ENCODE measurements at places on chromosomes 11 and 22.

- DNase-seq: no peak
Observed at GRCh38 chr11:10942620-10943019, 84.8 kb upstream of the ZBED5 start.

DNA sequence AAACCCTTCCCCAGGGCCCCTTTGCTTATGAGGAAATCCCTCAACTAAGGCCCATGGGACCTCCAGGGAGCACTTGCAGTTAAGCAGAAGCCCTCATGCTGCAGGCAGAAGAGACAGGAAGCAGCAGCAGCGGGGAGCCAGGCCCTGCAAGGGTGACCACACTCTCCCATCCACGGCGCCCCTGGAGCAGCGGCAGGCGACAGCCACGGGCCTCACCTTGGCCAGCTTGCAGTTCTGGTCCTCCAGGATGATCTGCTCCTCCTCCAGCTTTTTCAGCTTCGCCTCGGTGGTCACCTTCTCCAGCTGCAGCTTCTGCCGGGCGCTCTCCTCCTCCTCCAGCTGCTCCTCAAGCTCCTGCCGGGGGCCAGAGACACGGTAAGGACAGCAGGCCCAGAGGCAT lies 47.0 kb downstream of the APOL1 start:
- no peak for DNase-seq

- DNase-seq: no peak
Observed at GRCh38 chr11:61611309-61611708, 30.4 kb upstream of the SYT7 start.

GRCh38 chr11:76551400-76551799 lies 106.6 kb downstream of the EMSY start:
- peak; percentile 20 for DNase-seq

GRCh38 chr22:49502126-49502826 lies 325.4 kb downstream of the BRD1 start:
- DNase-seq: no peak

GRCh38 chr22:31449506-31449905 lies 40.1 kb downstream of the EIF4ENIF1 start:
- DNase-seq: peak; percentile 62

- DNase-seq: no peak
Observed at GRCh38 chr11:125272821-125273220, 108.3 kb downstream of the PKNOX2 start.

- DNase-seq: no peak
Observed at GRCh38 chr11:62514151-62514550, 32.5 kb downstream of the AHNAK start.

- DNase-seq: peak; percentile 68
Observed at GRCh38 chr11:65043881-65044501, 3.0 kb downstream of the SAC3D1 start.

GRCh38 chr11:104163100-104164027 lies 583 bp downstream of the PDGFD start:
- DNase-seq: no peak

- no peak for DNase-seq
Observed at GRCh38 chr22:46008291-46008690, 31.3 kb upstream of the WNT7B start.

- no peak for DNase-seq
Observed at GRCh38 chr22:19639610-19640135, 74.6 kb upstream of the SEPTIN5 start.

DNA sequence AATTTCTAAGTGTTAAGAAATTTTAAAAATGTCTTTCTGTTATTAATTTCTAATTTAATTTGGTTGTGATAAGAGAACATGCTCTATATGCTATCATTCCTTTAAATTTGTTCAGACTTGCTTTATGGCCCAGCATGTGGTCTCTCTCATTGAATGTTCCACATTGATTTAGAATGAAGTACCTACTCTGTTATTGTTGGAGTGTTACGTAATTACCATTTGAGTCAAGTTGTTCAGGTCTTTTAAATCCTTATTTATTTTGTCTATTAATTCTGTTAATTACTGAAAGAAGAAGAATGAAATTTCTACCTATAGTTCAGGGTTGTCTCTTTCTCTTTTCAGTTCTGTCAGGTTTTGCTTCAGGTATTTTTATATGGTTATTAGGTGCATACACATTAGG lies 57.0 kb downstream of the PRMT3 start:
- DNase-seq: no peak

DNA sequence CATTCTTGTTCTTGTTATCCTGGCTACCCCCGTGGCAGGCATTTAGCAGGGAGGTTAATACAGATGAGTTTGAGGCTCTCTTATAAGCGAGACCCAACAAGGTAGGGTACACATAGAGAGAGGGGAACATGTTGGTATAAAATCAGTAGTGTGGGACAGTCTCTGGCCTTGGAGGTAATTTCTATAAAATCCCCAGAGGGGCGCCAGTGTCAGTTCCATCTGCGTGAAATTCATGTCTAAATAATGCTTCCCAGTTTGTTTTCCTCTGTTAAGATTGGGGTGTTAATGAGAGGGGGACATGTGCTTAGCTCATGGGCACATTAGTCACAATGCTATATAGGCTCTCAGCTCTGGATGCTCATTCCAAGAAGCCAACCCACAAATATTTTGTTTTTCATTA lies 150.7 kb downstream of the MYO18B start:
- DNase-seq: no peak

DNA sequence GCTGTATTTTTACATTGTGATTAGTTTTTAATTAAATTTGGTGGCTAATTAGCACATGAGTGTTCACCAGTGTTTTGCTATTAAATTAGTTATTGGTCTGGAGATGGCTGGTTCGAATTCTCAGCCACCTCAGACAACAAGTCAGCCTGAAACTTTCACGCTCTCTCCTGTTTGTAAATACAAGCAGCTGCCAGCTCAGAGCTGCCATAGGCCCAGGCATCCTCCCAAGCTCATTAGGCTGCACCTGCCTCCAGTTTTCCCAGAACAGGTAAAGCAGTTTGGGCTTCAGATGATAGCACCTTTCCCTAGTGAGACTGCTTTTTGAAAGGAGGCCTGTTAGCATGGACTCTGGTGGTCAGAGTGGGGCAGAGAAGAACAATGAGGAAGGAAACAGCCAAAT lies 156.8 kb downstream of the NAV2 start:
- no peak for DNase-seq

- peak; percentile 88 for DNase-seq
Observed at GRCh38 chr11:35165423-35166368, 26.7 kb downstream of the CD44 start.

DNA sequence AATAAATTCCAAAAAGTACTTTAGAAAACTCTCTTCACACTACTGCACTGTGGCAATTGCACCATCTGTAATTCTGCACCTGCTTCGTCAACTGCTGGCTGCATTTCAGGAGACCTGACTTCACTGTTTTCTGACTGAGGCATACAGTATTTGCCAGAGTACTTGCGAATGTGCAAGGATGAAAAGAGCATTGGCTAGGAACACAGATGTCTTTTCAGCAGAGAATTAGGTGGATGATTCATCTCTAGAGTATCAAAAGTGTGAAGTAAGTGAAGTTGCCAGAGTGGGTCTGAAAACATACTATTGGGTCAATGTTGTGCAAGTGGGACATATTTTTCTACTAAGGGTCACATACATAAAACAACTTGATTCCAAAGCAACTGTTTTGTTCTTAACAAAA lies 427.5 kb upstream of the CCDC90B start:
- no peak for DNase-seq

GRCh38 chr11:72745925-72746550 lies 6.2 kb downstream of the ARAP1 start:
- no peak for DNase-seq

GRCh38 chr11:12871241-12871640 lies 137.9 kb upstream of the RASSF10 start:
- no peak for DNase-seq

GRCh38 chr11:71138737-71139425 lies 113.5 kb downstream of the SHANK2 start:
- DNase-seq: no peak

DNA sequence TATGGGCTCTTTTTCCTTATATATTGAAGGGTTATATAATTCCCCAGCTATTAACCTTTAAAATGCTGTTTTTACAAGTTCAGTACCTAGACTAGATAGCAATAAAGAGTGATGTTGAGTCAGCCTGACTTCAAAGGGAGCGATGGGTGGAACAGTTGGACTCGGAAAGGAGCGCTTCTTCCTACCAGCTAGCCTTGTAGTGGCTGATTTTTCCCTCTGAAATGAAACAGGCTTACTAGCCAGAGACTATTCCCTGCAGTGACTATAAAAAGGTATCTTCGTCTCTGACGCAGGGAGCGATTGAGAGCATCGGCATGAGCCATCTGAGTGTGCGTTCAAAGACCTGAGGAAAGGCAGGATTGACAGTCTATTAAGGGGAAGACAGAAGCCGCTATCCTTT lies 66.0 kb upstream of the GRAMD1B start:
- DNase-seq: no peak

- DNase-seq: peak; percentile 95
Observed at GRCh38 chr11:9716275-9717039, 52.6 kb downstream of the SWAP70 start.

GRCh38 chr11:70715166-70715951 lies 317.0 kb downstream of the CTTN start:
- no peak for DNase-seq

DNA sequence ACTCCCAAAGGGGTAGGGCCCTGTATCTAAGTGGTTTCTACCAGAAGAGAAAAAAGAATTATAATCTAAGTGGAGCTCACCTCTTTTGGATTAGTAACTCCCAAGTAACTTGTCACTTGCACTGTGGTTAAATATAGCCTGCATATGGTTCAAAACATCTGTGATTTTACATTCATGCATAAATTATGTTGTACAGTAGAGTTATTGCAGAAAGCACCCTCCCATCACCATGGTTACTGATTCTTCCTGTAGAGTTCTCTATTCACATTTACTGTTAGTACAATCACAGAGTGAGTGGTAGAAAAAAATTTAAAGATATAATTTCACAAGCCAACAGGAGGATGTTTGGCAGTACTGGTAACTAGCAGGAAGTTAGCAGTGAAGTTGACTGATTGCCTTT lies 80.4 kb downstream of the LRRC4C start:
- no peak for DNase-seq

DNA sequence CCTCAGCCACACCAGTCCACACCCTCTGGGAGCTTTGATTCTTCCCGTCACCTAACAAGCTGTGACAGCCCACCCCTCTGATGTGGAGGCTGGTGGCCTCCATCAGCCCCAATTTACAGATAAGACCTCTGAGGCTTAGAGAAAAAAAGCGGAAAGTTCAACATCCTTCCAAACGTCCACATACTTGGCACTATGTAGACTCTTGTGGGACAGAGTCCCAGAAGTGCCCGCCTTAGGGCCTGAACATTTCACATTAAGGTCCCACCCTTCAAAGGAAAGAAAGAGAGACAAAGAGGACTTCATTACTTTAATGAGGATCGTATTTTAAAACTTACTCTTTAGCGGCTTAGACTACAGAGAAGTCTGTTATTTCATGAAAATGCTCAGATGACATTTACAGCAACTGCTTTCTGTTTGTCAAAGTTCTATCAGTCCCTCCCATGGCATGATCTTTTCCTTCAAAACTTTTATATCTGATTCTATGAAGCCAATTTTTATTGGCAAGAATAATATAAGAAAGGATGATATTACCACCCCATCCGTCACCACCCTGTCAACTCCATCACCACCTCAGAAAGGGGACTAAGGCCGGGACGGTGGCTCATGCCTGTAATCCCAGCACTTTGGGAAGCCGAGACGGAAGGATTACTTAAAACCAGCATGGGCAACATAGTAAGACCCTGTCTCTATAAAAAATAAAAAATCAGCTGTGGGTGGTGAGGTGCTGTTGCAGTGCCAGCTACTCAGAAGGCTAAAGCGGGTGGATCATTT lies 15.7 kb upstream of the SCGB1A1 start:
- no peak for DNase-seq

DNA sequence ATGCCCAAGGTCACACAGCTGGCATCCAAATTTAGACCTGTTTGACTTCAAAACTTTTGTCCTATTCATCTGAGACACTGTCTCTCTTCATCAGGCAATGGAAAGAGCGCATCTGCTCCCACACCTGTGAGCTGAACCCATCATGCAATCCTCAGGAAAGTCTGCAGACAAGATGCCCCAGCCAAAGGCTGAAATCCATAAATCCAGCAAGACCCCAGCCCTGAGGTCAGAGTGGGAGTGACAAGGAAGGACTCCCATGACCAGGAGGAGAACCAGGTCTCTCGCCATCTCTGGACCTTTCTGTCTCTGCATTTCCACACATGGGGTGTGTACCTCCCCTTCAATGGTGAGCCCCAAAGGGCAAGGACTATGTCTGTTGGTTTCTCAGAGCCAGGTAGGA lies 83.6 kb upstream of the HMGXB4 start:
- no peak for DNase-seq

DNA sequence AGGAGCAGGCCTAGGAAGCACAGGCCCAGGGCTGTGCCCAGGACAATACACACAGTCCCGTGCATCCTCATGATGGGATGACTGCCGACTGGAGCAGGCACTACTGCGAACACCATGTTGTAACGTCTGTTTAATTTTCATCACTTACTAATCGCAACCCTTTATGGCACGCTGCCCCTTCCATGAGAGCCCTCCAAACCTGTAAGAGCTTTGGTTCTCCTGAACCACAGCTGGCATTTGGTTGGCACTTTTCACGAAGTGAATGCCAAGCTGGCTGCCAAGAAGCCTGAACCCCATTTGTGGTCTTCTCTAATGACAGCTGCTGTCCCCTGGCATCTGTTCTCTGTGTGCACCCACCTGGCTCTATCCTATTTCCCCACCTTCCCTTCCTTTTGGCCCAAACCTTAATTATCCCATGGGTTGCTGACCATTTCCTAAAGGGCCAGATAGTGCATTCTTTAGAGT lies 36.5 kb downstream of the APOL1 start:
- no peak for DNase-seq
